ENCODE measurements at places on chromosomes 13 and 19.

- no peaks in the 10 kb centered on the region for H3K27me3 ChIP-seq
- no peak overlapping the region for H3K27ac ChIP-seq
- H3K4me1 ChIP-seq, result no peaks in the 10 kb centered on the region
- H3K36me3 ChIP-seq, result no peaks in the 10 kb centered on the region
- DNase-seq, result no peak
These were observed 39.9 kb downstream of the DPRX start for GRCh38 chr19:53671663-53672062.

GRCh38 chr13:24274452-24275021, 34.8 kb upstream of the C1QTNF9 start:
- no peak overlapping the region for H3K27ac ChIP-seq
- H3K4me3 ChIP-seq, result no peak overlapping the region
- H3K4me1 ChIP-seq, result peaks cover 18% of the 10 kb centered on the region
- H3K27me3 ChIP-seq, result no peaks in the 10 kb centered on the region

DNA sequence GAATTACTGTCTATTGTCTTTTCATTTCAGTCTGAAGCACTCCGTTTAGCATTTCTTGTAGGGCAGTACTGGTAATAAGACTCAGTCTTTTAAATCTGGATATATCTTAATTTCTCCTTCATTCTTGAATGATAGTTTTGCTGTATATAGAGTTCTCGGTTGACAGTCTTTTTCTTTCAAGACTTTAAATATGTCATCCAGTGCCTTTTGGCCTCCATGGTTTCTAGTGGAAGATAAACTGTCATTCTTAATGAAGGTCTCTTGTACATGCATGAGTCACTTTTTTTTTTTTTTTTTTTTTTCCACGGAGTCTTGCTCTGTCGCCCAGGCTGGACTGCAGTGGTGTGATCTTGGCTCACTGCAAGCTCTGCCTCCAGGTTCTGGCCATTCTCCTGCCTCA, 27.2 kb upstream of the ZDHHC20 start:
- no peak overlapping the region for H3K27ac ChIP-seq
- H3K36me3 ChIP-seq, result 0 out of 2 replicates have a peak, but pooled peaks cover 7% of the 10 kb centered on the region
- H3K4me1 ChIP-seq, result no peaks in the 10 kb centered on the region

DNA sequence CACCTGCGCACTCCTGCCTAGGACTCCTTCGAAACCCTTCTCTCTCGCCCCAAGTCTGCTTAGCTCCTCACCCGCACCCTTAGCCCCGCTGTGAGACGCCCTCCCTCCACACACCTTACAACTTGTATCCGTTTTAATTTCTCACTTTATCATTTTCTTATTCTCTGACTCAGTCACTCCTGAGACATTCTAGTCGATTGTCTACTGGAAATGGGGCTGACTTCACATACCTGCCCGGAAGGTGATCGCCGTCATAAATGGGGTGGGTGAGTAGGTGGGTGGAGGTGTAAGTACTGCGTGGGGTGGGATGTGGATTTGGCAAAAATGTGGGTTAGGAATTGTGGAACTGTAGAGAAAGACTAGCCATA, 714 bp downstream of the NDFIP2 start:
- peak; percentile 32 for DNase-seq
- H3K27me3 ChIP-seq, result no peaks in the 10 kb centered on the region
- H3K4me1 ChIP-seq, result peaks cover 44% of the 10 kb centered on the region
- peak overlapping the region; percentile 100 for H3K4me3 ChIP-seq

- H3K36me3 ChIP-seq, result no peaks in the 10 kb centered on the region
- no peak for DNase-seq
- H3K4me1 ChIP-seq, result peaks cover 8% of the 10 kb centered on the region
- no peak overlapping the region for H3K27ac ChIP-seq
- H3K4me3 ChIP-seq, result no peak overlapping the region
These were observed 31.6 kb downstream of the EFNB2 start for GRCh38 chr13:106503730-106504453.

- H3K27ac ChIP-seq, result no peak overlapping the region
- no peaks in the 10 kb centered on the region for H3K36me3 ChIP-seq
- peak; percentile 49 for DNase-seq
- H3K4me1 ChIP-seq, result no peaks in the 10 kb centered on the region
- H3K27me3 ChIP-seq, result no peaks in the 10 kb centered on the region
- 0 out of 2 replicates have a peak overlapping the region, but pooled peaks have one; percentile 23 for H3K4me3 ChIP-seq
These were observed 473 bp upstream of the CERS1 start for GRCh38 chr19:18896421-18896841.

GRCh38 chr13:20125129-20125782, 35.6 kb downstream of the GJA3 start:
- H3K27me3 ChIP-seq, result no peaks in the 10 kb centered on the region
- no peaks in the 10 kb centered on the region for H3K36me3 ChIP-seq
- peaks cover 16% of the 10 kb centered on the region for H3K4me1 ChIP-seq
- peak; percentile 93 for DNase-seq
- peak overlapping the region; percentile 74 for H3K27ac ChIP-seq

DNA sequence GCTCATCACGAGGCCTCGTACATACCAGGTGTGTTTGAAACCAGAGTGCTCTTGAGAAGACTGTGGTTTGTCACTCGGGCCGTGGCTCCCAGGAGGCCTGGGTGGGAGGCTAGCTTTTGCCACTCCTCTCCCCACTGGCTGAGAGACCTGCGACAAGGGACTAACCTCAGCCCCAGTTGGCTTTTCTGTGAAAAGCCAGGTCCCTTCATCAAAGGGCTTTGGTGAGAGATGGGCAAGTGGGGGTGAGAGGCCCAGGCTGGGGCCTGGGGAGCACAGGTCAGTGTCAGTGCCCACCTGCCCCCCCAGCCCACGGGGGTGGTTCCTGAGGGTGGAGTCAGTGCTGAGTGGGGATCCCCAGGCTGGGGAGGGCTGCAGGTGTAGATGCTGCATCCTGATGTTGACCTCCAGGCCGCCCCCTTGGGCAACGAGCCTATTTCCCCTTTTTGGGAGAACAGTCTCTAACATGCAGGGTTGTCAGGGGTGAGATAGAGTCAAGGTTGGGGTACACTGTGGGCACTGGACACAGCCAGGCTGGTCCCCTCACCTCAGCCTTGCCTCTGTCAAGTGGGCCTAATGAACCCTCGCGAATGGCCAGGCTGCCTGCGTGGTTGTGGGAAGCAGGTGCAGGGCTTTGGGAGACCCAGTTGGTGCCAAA, 661 bp downstream of the KCNJ14 start:
- no peak overlapping the region for H3K27ac ChIP-seq
- H3K27me3 ChIP-seq, result no peaks in the 10 kb centered on the region
- H3K4me1 ChIP-seq, result no peaks in the 10 kb centered on the region
- no peak overlapping the region for H3K4me3 ChIP-seq
- peaks cover 3% of the 10 kb centered on the region for H3K36me3 ChIP-seq
- no peak for DNase-seq

DNA sequence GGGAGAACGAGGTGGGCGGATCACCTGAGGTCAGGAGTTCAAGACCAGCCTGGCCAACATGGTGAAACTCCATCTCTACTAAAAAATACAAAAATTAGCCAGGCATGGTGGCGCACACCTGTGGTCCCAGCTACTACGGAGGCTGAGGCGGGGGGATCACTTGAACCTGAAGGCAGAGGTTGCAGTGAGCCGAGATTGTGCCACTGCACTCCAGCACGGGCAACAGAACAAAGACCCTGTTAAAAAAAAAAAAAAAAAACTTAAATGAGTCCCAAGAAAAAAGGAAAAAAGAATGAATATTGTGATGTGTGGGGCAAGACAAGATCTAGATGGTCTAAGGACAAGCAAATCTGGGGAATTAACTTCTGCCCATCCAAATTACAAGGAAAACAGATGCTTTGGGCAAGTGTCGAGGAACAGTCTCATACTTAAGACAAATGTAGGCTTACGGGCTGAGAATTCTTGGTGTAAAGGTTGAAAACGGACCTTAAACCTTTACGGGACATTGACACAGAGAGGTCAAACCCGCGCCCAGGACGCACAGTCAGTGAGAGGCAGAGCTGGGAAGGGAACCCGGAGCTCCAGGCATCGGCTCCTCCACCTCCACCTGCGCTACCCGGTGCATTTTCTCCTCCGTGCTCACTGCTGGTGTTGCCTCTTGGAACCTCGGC, 656 bp upstream of the ZNF324 start:
- H3K27ac ChIP-seq, result no peak overlapping the region
- H3K36me3 ChIP-seq, result no peaks in the 10 kb centered on the region
- H3K27me3 ChIP-seq, result no peaks in the 10 kb centered on the region
- no peak for DNase-seq

All from GM23248 (cell line).